T-helper 22 cell (primary cell): ENCODE measurements at places on chromosomes 1 and 21.
A peak's percentile ranks its signal among the peaks of the same experiment; 100 is the strongest.

DNA sequence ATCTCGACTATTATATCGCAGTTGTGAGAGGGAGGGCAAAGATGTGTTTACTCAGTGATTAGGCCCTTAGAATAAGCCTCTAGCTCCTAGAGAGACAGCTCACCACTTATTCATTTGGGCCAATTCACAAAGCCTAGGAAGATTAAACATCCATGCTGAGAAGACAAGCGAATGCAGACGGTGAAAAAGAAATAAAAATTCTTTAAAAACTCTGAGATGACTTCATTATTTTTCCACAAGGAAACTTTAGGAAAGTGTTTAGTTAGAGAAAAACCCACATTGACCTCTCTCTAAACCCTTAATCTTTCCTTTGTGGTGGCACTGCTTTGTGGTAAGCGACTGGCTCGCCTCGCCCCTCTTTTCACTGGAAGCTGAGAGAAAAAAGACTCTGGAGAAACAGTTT is 146.8 kb upstream of the DMRTA2 start:
- no peak for DNase-seq

DNA sequence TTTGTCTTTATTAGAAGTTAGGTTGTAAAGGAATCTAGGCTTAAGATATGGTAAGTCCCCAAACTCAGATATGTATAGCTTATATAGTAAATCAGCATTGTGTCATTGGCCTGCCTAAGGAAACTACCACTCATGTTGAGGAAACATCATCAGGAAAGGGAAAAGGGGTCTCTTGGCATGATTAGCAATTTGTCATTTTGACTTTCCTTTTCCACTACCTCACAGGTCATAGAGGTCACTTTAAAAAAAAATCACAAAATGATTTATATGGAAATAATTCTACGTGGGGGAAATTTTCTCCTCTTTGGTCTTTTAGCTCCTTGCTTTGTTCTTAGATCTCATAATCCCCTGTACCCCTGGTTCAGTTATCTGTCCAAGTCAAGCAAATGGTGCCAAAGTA is 213.5 kb downstream of the RPS6KC1 start:
- DNase-seq = no peak

- peak; percentile 18 for DNase-seq
Observed at GRCh38 chr1:12472798-12473551, 145.0 kb downstream of the DHRS3 start.

DNA sequence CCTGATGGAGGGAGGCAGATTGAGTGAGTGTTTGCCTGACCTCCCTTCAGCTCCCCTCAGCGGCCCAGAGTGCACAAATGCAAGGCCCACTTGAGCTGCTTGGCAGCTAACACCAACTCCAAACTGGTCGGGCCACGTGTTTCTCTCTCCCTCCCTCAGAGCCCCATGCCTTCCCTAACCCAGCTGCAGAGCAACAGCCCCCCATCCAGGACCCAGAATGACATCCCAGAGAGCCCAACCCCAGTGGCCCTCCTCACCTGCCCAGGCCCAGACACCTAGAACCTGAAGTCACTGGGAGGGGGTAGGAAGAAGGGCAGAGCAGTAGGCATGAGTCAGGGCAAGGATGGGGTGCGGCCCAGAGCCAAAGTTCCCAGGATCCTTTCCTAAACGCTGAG is 789 bp upstream of the S100A14 start:
- no peak for DNase-seq

DNA sequence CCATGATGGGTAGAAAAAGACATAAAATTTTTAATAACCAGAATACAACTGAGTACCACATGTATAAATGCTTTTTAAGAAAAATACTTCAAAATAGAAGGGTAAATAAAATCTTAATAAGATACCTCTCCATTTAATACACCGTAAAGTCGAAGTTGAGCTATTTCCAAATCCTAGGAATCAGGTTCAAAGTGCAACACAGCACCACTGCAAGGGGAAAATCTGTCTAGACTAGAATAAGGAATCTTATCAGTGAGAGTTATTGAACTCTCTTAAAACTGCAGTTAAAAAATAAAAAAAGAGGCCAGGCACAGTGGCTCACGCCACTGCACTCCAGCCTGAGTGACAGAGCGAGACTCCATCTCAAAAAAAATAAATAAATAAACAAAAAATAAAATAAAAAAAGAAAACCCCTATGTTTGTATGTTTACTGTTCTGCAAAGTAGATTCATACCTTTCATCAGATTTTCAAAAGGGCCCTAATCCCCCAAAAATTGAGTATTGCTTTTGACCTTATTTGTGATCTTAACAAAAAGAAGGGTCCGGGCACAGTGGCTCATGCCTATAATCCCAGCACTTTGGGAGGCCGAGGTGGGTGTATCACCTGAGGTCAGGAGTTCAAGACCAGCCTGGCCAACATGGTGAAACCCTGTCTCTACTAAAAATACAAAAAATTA is 109.0 kb downstream of the EIF4G3 start:
- no peak for DNase-seq

- no peak for DNase-seq
Observed at GRCh38 chr1:44237721-44238457, 24.6 kb downstream of the DMAP1 start.

GRCh38 chr1:28804071-28804470 is 7.9 kb upstream of the OPRD1 start:
- DNase-seq = no peak

DNA sequence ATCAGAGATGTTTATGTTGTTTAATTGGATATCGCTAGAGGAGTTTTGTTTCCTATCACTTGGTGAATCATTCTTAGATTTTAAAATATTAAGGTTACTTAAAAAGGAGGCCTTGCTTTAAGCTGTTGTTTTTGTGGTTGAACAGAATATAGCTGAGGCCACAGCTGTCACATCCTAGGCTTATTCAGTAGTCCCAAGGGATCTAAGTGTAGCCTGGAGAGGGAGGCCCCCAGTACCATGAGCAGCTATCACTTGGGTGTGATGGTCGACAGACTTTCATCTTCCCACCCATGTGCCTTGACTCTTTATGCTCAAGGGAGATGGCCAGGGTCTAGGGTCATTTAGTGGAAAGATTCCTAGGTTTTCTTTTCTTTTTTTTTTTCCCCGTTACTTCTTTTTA is 278.7 kb downstream of the HHAT start:
- DNase-seq = no peak

- no peak for DNase-seq
Observed at GRCh38 chr1:119007670-119008482, 19.7 kb upstream of the TBX15 start.

DNA sequence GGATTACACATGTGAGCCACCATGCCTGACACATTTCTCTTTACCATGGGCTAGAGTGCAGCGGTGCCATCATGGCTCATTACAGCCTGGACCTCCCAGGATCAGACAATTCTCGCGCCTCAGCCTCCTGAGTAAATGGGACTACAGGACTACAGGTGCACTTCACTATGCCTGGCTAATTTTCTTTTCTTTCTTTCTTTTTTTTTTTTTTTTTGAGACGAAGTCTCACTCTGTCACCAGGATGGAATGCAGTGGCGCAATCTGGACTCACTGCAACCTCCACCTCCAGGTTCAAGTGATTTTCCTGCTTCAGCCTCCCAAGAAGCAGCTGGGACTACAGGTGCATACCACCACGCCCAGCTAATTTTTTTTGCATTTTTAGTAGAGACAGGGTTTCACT is 14.8 kb upstream of the KIF1B start:
- no peak for DNase-seq

- no peak for DNase-seq
Observed at GRCh38 chr21:31332525-31332924, 11.5 kb downstream of the TIAM1 start.

DNA sequence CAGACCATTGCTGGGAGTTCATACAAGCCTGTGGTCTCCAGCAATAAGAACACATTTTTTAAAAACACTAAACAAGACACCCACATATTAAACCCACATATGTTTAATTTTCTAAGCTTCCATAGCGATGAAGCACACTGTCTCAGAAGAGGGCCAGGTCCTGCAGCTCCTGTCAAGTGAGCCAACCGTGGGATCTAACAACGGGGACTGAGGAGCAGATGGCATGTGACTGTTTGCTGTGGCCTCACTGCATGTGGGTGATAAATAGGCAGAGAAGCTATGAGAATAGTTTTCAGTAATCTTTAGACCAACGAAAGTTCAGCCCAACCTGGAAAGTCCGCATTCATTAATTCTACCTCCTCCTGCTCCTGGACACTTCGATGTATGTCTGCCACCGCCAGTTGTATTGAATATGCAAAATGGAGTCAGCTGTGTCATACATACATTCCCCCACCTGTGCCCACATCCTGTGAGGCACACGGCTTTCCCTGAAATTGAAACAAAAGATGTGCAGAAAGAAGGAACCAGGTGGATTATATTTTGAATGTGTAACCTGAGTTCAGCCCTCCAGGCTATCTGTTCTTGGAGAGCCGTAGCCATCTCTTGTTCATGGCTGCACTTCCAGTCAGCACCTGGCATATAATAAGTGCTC is 88.2 kb downstream of the MIS18A start:
- no peak for DNase-seq

GRCh38 chr1:163472651-163473248 is 151.0 kb downstream of the NUF2 start:
- no peak for DNase-seq

- no peak for DNase-seq
Observed at GRCh38 chr1:87867626-87868025, 538.9 kb downstream of the LMO4 start.

DNA sequence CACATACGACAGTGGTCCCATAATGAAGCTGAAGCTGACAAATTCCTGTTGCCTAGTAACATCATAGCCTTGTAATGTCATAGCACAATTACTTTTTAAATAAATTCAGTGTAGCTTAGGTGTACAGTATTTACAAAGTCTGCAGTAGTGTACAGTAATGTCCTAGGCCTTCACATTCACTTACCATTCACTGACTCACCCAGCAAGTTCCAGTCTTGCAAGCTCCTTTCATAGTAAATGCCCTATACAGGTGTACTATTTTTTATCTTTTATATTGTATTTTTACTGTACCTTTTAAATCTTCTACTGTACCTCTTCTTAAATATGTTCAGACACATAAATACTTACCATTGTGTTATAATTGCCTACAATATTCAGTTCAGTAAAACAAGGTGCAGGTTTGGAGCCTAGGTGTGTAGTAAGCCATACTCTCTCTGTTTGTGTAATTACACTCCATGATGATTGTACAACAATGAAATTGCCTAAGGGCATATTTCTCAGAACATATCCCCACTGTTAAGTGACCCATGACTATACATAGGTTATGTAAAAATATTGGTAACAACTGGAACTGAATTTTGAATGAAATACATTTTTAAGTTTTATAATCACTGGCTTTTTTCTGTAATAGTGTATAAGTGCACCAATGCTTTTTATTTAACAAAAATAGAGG is 33.5 kb upstream of the ADAM30 start:
- DNase-seq = no peak

DNA sequence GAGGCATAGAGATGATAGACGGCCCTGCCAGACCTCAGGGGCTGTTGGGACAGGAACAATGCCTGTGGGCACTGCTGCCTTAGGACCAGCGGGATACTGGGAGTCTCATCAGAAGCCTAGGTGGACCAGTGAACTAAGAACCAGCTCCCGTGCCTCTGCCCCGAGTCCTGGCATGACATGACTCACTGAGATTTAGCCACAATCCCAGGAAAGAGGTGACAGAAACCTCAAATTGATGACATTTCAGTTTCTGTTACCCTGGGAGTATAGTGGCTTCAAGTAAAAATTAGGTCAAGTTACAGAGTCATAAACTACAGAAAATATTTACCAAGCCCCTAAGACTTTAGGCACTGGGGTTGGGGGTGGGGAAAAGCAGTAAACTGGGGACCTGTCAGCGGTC is 74.6 kb upstream of the GADD45A start:
- DNase-seq = no peak

DNA sequence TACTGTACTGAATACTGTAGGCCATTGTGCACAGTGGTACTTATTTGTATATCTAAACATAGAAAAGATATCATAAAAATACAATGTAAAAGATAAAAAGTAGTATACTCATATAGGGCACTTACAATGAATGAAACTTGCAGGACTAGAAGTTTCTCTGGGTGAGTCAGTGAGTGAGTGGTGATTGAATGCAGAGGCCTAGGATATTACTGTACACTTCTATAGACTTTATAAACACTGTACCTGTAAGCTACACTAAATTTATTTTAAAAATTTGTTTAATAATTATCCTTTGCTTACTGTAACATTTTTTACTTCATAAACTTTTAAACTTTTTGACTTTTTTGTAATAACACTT is 82.5 kb downstream of the FGGY start:
- no peak for DNase-seq

DNA sequence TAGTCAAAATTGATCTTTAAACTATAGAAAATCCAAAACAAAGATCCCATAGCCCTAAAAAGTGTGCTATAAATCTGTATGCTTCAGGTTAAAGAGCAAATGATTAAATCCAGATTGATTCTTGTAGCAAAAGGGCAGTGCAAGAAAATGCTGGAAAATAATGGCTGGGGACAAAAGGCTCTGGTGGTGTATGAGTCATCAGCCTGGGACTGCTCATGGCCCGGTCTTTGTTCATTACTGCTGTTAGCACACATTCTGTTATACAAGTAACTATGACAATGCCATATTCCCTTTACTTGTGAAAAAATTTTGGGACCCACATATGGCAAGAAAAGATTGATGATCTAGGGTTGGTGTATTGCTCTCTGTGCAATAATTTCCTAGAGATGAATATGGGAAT is 89.1 kb downstream of the RWDD3 start:
- DNase-seq = no peak

- DNase-seq = no peak
Observed at GRCh38 chr1:11196945-11197344, 7.8 kb downstream of the ANGPTL7 start.

GRCh38 chr21:45630066-45630694 is 13.3 kb upstream of the PCBP3 start:
- no peak for DNase-seq

DNA sequence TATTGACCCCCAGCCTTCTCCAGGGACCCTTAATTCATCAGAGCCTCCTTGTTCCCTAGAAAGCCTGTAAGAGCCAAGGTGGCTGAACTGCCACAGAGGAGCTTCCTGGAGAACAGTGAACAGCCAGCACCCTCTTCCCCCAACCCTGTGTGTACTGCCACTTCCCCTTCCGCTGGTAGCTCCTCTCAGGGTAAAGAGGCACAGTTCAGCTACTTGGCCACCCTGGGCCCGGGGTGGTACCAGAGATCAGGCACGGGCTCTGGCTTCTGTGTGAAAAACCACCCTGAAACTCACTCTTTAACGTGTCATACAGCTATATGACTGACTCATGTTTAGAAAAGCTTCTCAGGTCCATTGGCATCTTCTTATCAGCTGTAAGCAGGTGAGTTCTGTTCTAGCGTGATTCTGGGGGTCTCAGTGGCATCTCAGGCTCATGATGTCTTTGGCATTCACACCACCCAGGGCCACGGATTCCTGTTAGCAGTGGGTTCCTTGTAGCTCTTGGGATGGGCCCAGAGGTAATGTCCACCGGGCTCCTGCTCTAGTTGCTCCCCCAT is 22.4 kb downstream of the ARMH1 start:
- no peak for DNase-seq

- DNase-seq = no peak
Observed at GRCh38 chr1:182065126-182065845, 3.8 kb upstream of the ZNF648 start.

- DNase-seq = no peak
Observed at GRCh38 chr1:1182491-1183220, 9.0 kb downstream of the TTLL10 start.
